ENCODE measurements at places on chromosomes 5 and 9.

DNA sequence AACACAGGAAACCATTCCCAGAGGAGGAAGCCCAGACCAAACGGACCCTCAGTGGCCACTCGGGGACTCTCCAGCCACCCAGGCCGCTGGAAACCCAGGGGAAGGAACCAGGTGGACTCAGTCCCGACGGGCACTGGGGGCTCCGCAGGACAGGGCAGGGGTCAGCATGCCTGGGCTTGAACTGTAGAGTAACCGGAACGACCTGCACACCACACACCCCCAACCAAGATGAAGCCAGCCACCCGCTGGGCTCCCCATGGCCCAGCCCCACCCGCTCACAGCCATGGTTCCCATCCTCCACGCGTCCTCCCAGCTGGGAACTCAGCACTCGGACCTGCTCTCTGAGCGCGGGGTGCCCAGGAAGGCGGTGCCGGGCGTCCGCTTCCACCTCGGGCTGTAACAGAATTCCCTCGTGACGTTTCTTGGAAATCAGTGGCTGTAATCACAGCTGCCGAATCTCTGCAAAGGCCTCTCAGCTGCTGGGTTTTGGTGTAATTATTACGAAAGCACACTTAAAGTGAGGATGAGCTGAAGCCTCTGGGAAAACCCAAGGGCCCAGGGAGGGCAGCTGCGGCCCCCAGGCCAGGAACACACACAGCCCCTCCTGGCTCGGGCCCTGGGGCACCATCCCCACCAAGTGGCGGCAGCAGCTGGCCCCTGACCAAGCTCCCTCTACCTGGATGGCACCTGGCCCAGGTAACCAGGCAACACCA, 13.8 kb downstream of the NACC2 start:
- DNase-seq = no peak

- no peak for DNase-seq
Measured at GRCh38 chr5:135138116-135138850, 104.3 kb upstream of the PITX1 start.

DNA sequence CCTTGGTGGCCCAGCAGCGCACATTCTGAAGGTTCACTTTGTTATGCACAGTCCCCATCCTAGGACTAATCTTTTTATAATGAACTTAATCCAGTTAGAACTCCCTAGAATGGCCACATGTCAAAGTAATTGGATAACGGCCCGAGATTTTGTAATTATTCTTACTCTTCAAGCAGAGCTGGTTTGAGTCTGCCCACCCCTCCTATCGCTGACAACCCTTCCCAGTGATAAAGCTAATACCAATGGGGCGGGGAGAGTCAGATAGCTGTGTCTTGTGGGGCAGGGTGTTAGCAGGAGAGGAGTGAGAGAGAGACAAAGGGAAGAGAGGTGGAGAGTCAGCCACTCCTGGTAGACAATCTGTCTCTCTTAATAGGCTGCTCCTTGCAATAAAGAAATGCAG, 356.9 kb downstream of the SLIT3 start:
- no peak for DNase-seq

DNA sequence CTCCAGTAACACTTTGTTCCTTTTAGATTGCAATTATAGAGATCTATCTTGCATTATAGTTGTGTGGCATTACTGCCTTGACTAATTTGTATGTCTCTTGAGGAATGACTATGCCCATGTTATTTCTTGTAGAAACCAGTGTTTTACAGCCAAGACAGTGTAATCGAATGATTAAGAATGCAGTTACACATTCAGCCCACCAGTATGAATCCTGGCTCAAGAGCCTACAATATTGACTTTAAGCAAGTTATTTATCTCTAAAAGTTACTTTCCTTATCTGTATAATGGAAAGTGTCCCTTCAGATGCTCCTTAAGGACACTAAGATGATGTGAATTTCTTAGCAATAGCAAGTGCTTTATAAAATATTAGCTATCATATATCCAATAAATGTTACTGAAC, 9.7 kb upstream of the SNX24 start:
- DNase-seq = no peak

- DNase-seq = no peak
Measured at GRCh38 chr5:71740015-71740753, 21.1 kb downstream of the CARTPT start.

DNA sequence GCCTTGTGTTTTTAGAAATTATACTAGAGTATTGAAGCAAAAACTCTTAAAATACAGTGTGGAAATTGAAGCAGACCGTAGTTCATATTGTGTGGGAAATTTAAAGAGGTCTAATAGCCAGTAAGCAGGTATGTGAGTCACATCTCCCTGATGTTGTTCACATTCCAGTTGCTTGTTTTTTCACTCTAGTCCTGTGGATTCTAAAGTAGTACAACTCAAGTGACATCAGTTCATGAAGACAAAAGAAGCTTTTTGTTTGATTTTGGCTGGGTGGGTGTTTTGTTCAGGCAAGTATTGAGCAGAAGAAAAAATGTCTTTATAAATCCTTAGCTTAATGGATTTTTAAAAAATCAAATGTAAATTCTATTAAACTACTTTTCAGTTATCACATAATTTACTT, 216.2 kb downstream of the MAN2A1 start:
- DNase-seq = no peak

DNA sequence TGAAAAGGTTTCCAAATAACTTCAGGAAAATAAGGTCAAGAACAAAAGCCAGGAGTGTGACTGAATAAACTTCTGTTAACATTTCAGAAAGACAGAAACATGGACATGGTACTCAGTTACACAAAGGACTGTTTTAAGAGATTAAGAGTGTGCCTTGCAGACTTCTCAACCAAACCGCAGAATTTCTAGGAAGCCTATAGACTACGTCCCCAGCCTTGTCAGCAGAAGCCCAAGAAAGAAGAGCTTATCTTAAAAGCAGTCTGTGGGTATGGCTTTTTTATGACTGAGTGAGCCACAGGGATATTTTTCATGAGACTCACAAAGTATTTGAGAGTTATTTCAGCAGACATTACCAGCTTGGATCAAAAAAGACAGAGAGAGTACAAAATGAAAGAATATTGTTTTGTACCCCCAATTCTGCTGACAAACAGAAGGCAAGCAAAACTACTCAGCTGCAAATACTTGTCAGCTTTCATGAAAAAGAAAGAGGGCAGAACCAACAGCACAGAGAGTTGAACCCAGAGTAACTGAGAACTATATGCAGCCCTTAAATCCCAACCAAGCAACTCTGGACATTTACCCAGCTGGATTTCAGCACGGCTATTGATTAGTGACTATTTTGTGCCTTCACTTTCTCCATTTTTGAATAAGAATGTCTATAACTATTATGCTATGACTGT, 711.0 kb upstream of the CTNND2 start:
- DNase-seq = no peak

DNA sequence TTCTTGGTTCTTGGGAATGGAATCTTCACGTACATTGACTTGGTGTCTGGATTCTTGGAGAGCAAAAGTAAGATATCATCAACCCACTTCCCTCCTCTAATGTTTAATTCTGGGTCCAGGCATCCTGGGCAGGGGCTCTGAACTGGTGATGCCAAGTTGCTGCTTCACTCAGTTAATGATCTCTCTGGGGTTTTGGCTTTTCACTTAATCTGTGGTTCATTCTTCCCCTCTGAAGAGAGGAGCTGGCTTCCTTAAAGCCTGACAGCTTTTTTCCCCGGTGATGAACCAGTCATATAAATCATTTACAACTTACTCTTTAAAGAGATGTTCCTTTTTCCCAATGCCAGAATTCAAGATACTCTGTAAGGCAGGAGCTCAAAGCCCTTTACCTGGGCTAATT, 65.9 kb downstream of the ARHGAP26 start:
- DNase-seq = no peak

DNA sequence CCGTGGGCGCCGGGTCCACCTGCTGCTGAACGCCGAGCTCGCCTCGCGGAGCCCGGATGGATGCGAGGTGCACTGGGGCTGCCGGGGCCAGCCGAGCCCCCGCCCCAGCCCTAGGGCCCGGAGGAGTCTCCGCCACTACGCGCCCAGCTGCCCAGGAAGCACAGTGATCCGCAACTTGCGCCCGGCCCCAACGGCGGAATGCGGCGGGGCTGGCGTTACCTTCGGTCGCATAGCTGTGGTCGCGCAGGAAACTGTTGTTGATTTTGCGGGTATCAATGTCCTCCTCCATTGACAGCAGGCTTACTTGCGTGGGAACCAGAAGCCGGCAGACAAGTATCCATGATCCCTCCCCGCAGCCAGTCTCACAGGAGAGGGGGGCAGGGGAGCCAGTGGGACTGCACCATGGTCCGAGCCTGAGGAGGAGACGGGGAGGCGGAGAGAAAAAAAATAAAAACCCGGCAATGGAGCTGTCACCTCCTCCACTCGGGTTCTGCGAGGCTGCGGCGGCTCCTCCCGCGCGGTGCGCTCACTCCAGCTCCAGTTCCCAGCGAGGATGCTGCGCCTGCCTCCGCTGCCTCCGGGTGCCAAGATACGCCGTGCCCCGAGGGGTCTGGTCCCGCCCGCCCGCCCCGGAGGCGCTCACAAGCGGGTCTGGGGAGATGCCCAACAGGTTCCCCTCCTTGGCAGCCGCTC, 628 bp downstream of the PPP2R2B start:
- DNase-seq = no peak

GRCh38 chr9:93223260-93224180, 39.6 kb downstream of the WNK2 start:
- no peak for DNase-seq

DNA sequence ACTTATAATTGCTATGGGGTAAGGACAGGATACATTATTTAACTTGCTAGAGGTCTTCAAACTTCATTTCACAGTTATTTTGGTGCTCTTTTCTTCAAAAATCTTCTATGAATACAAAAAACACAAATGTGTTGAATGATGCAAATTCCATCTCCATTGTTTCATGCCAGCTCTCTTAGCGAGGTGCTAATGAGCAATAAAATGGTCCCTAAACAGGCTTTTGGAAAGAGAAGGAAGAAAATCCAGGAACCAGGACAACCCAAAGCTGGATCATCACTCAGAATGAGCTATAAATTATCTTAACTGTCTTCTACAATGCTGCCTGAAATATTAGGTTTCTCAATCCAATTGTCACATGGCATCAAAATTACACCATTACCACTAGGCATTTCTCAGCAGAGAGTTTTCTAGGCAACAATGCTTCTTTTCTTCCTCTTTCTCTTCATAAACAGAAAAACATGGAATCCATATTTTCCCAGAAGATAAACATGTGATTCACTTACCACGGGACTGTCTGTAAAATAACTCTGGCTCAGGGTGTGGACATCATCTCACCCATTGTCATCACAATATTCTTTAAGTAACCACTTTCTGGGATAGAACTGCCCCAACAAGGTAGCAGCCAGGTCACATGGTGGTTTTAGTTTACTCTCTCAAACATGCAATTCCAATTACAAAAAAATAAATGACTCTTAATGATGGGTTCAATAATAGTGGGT, 249.4 kb downstream of the NPR3 start:
- no peak for DNase-seq

DNA sequence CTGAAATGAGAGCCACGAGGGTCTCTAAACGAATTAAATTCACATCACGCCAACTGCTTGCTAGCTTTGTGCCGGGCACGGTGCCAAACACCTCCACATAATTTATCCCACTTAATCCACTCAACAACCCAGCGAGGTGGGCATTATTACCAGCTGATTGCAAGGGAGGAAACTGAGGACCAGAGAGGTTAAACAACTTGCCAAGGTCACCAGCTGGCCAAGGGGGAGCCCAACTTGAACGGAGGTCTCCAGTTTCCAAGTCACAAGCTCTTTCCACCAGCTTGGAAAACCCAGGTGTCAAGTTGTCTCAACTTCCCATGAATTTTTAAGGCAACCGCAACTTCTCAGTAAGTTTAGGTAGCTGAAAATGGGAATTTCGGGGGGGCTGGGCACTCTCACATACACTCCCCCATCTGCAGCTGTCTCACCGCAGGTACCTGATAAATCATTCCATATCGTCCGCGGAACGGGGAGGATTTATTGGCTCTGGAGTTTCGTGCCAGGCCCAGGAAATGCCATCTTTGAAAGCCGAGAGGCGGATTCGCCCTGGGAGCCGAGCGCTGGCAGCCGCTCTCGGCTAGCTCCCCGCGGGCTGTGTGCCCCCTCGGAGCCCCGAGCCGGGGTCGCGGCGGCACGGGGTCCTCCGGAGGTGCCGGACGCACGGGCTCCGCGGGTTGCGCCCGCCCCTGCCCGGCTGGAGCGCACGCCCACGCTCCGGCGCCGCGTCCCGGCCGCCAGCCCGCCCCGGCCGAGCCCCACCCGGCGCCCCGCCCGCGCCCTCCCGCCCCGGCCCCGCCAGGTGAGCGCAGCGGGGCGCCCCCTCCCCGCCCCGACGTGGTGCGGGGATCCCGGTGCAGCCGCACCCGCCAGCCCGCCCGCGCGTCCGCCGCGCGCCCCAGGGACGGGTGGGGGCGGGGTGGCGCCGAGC, 617 bp downstream of the PTPN3 start:
- DNase-seq = no peak

GRCh38 chr9:68653141-68653595, 51.9 kb upstream of the PIP5K1B start:
- DNase-seq = no peak

DNA sequence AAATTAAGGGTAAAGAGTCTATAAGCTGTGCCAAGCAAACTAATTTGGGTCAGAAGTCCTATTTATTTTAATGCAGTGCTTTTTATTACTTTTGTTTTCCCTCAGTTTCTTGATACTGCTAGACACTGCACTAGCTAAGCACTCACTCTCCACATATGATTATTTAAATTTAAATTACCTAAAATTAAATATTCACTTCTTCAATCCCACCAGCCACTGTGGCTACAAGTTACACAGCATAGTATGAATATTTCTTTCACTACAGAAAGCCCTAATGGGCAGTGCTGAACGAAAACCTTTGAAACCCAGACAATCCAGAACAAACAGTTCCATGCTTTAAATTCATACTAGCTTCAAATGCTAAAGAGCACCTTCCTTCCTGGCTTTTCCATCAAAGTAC, 23.6 kb downstream of the ABHD17B start:
- DNase-seq = no peak
